CD4-positive, alpha-beta T cell treated with Interleukin-4 for 4 hours (primary cell): ENCODE measurements at places on chromosomes 5 and 9.

- DNase-seq, result peak; percentile 71
These were observed 3.2 kb downstream of the RAB24 start for GRCh38 chr5:177300236-177300880.

DNA sequence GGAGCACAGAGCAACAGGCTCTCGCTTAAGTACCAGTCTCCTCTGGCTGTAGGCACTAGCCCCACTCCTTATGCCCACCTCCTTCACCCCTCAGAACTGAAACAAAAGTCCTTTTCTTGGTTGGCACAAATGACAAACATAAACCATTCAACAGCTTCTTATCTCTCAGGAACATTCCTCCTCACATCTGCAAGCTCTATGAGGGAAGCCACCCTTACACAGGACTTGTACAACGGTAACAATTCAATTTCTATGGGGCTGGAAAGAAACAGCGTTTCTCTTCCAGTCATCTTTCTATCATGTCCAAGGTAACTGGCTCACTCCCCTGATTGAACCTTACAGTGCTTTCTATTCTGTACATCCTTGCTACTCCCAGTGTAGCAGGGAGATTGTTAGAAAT is 74.1 kb downstream of the CSF2 start:
- no peak for DNase-seq

DNA sequence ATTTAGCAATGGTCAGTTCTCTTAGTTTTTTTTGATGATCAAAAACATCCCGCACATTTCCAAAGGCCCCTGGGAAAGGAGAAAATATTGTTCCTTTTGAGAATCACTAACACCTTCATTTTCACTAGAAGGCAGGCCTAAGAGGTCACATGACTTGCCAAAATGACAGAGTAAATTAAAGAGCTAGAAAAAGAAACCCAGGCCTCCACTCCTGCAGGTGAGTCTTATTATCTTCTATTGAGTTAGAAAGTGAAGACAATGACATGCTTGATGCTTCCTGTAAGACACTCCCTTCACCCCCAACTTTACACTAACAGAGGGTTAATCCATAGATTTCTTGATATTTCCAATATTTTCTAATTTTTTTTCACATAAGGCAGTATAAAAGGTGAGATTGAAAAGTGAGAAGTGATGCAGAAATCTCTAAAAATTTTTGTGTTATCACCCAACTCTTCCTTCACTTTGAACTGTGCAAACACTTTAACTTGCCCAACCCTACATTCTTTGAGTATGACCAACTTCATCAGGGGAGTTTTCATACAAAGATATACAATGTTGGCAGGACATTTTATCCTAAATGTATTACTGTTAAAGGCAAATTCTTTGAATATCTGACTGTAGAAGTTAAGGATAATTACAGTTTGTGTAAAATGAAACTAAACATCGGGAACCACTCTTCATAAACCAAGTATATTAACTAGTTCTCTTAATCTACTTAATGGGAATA is 57.1 kb downstream of the SUB1 start:
- no peak for DNase-seq

- no peak for DNase-seq
These were observed 567.2 kb downstream of the PTPRD start for GRCh38 chr9:10045598-10045997.

DNA sequence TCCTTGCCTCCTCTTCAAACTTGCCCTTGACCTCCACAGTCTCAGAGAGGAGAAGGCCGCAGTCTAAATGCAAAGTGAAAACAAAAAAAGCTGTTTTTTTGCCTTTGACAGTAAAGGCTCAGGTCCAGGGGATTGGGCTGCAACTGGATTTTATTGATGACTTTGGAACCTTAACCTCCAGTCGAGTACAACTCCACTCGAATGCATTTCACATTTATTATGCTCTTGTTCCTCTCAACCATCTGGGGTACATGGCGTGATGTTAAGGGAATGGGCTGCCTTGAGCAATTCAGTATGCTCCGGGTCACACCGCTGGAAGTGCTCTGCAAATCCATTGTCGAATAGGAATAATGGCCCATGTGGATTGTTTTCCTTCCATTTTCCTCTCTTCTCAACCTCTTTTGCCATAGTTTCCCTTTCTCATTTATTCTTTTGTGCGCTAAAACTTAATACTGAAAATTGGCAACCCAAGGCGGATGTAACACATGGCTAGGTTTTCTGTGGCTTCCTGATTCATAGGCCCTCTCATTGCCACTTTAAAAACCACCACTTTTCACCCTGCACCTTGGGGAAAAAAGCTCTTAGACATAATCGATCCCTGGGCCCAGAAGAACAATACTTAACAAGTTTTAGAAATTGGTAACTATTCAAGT is 34.3 kb downstream of the ITK start:
- peak; percentile 68 for DNase-seq

DNA sequence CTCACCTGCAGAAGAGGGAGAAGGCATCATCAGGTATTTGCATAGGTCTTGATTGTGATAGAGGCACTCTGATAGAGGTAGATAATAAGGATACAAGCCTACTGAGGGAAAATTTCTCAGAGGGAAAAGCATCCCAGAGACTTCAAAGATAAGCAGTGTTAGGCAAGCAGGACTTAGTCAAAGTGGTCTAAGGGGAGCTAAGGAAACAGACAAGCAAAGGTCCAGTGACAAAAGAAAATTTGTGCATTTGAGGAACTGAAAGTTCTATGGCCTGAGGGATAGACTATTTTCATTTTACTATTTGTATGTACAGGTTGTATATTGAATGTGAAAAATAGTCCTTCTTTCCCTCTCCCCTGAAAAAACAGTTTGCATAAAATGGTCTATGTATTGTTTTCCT is 27.4 kb downstream of the OXCT1 start:
- no peak for DNase-seq
